ENCODE measurements at places on chromosomes 2 and 18. TPM values are rescaled to one million over a fixed set of nuclear protein-coding genes. Genes with fewer than 3 reads are reported as not detected.

The CDH20 gene
- total RNA-seq = not detected

The FRZB gene
- total RNA-seq = not detected

The PNO1 gene
- total RNA-seq = 12.0 TPM

The CNRIP1 gene
- not detected for total RNA-seq

The CBLN2 gene
- not detected for total RNA-seq

The B3GNT7 gene
- not detected for total RNA-seq

The CD8B gene
- 1.2 TPM for total RNA-seq

The IRS1 gene
- total RNA-seq = 6.6 TPM

The PAX8 gene
- total RNA-seq = 0.69 TPM

The VWC2L gene
- not detected for total RNA-seq

The ANTXR1 gene
- total RNA-seq = 0.23 TPM

The TFCP2L1 gene
- 0.02 TPM for total RNA-seq

The MYOM1 gene
- total RNA-seq = 2.1 TPM

The SMAD2 gene
- 141 TPM for total RNA-seq

The GKN2 gene
- total RNA-seq = not detected

The CHST9 gene
- not detected for total RNA-seq

The TUBB8B gene
- not detected for total RNA-seq

The TNFRSF11A gene
- 9.1 TPM for total RNA-seq

The SERPINB12 gene
- not detected for total RNA-seq

The CD302 gene
- total RNA-seq = 0.42 TPM

The ARHGEF4 gene
- 0.47 TPM for total RNA-seq

The IGFBP5 gene
- not detected for total RNA-seq

The SESTD1 gene
- 21.8 TPM for total RNA-seq

The GALNT14 gene
- total RNA-seq = not detected

The TSPYL6 gene
- total RNA-seq = not detected

All from activated CD4-positive, alpha-beta T cell treated with anti-CD3 and anti-CD28 coated beads, Interleukin-2, amount 10 ng/mL, durations not matched to agents 7 days and 5 days (primary cell).